ENCODE measurements at places on chromosomes 5 and 9.

DNA sequence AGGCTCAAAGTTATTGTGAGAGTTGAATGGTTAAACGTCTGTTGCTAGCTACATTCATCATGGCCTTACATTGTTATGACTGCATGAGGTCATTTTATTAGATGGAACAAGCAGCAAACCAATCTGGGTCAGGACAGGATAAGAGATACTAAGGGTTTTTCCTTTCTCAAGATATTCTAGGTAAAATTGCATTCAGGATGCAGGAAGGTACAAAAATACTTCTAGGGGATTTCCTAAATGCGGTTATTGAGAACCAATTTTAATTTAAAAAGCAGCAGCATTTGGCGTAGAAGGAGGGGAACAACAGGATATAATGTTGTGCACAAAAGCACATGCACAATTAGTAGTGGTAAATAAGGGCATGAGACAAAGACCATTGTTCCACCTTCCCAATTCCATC is 39.2 kb upstream of the LURAP1L start:
- DNase-seq: no peak

DNA sequence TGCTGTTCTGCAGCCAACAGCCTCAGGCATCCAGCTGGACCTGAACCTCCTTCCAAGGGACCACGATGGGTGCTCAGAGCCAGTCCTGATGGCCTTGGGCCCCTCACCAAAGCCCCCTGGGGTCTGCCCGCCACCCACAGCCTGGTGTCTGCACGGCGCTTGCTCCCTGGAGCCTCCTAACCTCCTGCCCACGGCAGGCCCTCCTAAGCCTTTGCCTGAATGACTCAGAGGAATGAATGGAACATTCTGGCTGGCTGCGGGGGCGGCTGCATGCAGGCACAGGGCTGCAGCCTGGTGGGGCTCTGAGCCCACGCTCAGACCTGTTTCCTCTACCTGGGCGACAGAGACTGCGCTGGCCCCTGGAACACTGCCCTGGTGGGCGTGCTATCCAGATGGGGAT is 6.9 kb downstream of the SOHLH1 start:
- no peak for DNase-seq

DNA sequence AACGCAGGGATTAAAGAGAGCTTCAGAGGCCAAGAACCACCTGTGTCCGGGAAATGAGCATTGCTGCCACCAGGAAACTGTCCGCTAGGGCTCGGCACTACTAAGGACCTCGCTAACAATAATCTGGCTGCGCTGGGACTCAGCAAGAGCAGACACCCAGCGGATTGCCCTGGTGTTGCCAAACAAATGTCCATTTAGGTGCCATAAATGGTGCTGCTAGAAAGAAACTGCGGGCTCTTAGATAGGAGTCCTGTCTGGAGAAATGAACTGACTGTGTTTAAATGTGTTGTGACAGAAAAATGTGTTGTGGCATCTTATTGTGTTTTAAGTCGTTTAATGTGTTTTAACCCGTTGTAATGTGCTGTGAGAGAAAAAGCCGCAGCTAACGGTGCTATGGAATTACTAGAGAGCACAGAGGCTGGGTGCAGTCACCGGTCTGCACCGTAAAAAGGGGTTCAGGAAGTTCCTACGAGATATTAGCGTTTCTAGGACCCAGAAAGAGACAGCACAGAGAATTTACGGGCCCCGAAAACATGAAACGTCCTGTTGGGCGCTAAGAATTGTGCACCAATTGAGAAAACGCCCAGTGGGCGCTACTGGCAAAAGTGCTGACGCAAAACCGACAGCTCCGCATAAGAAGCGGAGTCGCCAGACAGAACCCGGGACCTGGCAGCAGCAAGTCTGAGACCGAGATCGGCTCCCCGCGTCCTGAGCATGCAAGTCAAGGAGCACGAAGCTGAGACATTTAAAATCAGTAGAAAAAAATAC is 90.6 kb downstream of the ANXA2R start:
- no peak for DNase-seq

DNA sequence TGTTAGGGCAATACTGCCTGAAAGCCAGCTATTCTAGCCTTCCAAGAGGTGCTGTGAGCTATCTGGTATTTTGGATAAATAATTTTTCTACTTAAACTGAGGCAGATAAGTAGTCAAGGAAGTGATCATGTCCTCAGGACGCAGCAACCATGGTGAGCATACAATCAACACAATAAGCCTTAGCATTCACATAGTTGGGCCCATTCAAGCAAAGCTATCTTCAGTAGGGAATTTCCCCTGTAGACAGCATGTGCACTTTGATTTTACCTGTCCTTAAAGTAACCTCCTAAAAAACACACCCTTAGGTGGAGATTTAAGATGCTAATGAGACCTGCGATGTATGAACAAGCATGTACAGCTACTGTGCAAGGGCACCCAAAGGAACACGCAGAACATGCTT is 76.2 kb upstream of the HCN1 start:
- DNase-seq: no peak

GRCh38 chr5:141199359-141200235 is at the start of gene PCDHB11:
TSS of gene PCDHB11 (plus strand) at chr5:141199627. CDS start at chr5:141199775, 148 bp downstream.
- peak; percentile 60 for DNase-seq
